MCF 10A (cell line): ENCODE measurements at places on chromosomes 16 and 17. TPM values are rescaled to one million over a fixed set of nuclear protein-coding genes. Genes with fewer than 3 reads are reported as not detected.
A peak's percentile ranks its signal among the peaks of the same experiment; 100 is the strongest.

DNA sequence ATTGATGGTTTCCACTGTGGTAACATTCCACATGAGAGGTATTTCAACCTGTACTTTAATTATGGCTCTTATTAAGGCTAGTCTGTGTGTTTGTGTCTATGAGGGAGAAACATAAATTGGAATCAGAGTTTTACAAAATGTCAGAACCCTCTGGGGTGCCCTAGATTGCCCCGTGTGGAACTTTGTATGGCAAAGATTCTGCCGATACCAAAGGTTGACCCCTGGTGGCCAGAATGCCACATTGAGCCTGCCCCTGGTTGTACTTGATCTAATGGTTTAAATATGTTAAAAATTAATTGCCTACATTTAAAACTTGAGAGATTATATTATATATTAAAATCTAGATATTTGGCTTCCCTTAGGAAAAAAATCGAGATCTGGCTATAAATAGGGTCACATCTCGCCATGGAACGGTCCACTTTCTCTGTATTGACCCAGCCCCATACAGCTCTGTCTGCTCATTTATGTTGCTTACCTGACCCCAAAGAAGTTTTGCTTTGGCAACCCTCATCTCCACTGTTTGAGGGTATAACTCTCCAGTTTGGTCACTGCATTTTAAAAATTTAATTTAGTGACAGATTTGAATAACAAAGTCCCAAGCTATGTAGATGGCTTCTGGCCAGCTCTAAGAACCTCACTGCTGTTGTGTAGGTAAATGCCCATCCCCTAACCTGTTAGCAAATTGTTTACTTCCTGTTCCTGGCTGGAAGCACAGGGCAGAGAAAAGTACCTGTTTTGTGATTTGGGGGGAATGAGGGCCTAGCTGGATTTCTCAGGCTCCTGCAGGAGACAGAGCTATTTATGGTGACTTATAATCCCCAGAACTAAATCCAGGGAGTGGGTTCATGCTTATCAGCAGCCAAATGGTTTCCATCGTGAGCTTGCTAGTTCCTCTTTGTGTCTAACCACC is 95.0 kb downstream of the PLCG2 start:
- DNase-seq, result peak; percentile 58

Gene SEZ6L2
- 1.9 and 3.2 TPM in 2 replicates for total RNA-seq

Gene KRTAP2-3
- total RNA-seq, result not detected in 2 replicates

DNA sequence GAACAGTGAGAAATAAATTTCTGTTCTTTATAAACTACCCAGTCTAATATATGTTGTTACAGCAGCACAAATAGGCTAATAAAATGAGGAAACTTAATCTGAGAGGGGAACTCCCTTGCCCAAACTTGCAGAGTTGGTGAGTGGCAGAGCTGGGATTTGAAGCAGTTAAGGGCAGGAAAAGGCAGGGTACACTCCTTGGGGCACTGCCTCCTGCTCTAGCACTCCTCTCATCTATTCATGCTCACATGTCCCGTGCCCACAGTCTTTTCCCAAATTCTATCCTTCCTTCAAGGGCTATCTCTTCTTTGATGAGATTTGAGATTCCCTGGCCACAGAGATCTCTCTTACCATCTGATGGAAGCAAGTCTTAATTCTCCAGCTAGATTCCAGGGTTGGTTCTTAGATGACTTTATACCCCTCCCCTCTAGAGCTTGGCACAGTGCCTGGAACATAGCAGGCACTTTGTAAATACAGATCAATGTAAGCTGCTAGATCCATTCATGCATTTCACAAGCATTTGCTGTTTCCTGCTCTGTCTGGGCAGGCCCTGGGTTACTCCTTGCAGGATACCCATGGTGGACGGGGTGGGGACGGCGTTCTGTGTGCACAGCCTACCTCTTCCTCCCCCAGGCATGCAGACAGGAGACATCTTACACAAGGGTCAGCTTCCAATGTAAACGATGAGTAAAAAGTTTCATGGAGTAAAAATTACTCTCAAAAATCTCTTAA is 39.2 kb upstream of the ABCC12 start:
- DNase-seq, result peak; percentile 93

Gene NOXO1
- 1.1 TPM in 1 of 2 replicates, not detected in the other for total RNA-seq

Gene AURKB
- 11.7 and 33.6 TPM in 2 replicates for total RNA-seq

GRCh38 chr16:11946433-11946832 is 4.6 kb upstream of the NPIPB2 start:
- no peak for DNase-seq

Gene MYH10
- 43.0 and 43.4 TPM in 2 replicates for total RNA-seq

GRCh38 chr17:17088086-17088485 is 45.8 kb downstream of the MPRIP start:
- DNase-seq, result no peak

Gene PABPN1L
- not detected in 2 replicates for total RNA-seq

- DNase-seq, result peak; percentile 90
Observed at GRCh38 chr17:72466199-72466598, 345.4 kb downstream of the SOX9 start.

GRCh38 chr17:77417575-77417974 is 276.8 kb downstream of the SEC14L1 start:
- no peak for DNase-seq

- no peak for DNase-seq
Observed at GRCh38 chr16:14310519-14310991, 239.4 kb downstream of the MRTFB start.
